Left renal pelvis (tissue), 4 donors: ENCODE measurements at places on chromosomes 3 and 15. TPM values are rescaled to one million over a fixed set of nuclear protein-coding genes. Genes with fewer than 3 reads are reported as not detected.

DNA sequence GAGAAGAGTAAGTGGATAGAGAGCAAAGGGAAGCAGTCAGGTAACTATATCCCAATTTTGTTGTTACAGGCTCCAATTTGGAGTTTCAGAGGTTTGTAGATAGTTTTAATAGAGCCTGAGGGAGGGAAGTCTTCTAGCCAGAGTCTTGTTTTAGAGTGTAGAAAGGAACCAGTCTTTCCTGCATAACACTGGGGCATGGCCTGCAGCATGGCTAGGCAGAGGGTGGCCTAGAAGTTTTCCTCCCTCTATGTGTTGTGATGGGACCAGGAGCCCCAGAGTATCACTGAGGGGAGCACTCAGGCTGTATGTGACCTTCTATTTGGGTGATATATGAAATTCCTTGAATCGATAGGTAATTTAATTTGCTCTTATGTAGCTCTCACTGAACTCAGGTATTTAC lies 22.5 kb upstream of the GABRR3 start:
- no peak for DNase-seq

- no peak for DNase-seq
Measured at GRCh38 chr3:71672340-71672739, 52.9 kb downstream of the EIF4E3 start.

- no peak for DNase-seq
Measured at GRCh38 chr3:155846119-155846518, 8.1 kb downstream of the SLC33A1 start.

- DNase-seq, result no peak
Measured at GRCh38 chr15:89864958-89865739, 28.6 kb downstream of the AP3S2 start.

GRCh38 chr3:63067999-63068645 lies 192.9 kb upstream of the CADPS start:
- peak; percentile 31 for DNase-seq

Gene KBTBD13
- polyA plus RNA-seq, result not detected
